ENCODE measurements at places on chromosomes 7 and 10. TPM values are rescaled to one million over a fixed set of nuclear protein-coding genes. Genes with fewer than 3 reads are reported as not detected.
A peak's percentile ranks its signal among the peaks of the same experiment; 100 is the strongest.

DNA sequence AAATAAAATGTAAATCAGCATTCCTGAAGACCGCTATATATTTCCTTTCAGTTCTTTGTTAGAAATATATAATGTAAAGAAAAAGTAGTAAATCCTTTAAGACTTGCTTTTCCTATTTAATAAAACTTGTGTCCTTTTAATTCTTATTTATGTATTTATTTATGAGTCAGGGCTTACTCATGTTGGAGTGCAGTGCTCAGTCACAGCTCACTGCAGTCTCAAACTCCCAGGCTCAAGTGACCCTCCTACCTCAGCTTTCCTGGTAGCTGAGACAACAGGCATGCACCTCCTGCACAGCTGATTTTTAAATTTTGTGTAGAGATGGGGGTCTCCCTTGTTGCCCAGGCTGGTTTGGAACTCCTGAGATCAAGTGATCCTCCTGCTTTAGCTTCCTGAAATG, 724.5 kb downstream of the ANKRD7 start:
- DNase-seq = no peak

- DNase-seq = no peak
Measured at GRCh38 chr7:133703547-133703946, 423.6 kb upstream of the LRGUK start.

DNA sequence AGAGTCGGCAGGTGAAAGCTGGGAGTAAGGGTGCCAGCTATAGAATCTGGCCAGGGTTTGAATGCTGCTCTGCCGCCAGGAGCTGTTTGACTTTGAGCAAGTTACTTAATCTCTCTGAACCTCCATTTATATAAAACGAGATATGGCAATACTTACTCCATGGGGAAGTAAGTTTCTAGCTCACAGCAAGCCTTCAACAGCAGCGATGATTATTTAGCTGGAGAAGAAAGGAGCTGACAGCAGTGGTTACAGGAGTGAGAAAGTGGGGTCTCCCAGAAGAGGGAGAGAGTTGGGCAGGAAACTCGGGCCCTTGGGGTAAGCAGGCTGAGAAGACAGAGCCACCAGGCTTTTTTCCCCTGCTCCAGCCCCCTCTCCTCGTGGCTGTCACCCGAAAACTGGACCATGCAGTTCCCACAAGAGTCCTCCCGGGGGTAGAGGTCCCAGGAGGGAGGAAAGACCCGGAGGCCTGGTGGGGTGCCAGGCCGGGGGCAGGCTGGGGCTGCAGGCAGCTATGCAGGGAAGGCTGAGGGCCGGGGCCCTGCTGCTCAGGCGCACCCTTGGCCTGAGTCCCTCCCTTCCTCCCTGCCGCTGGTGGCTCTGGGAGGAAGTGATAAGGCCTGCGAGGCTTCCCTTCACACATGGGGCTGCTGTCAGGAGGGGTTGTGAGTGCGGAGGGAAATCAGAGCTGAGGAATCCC, 3.5 kb downstream of the NOS3 start:
- DNase-seq = peak; percentile 18

CHAT gene
- not detected for total RNA-seq

DNA sequence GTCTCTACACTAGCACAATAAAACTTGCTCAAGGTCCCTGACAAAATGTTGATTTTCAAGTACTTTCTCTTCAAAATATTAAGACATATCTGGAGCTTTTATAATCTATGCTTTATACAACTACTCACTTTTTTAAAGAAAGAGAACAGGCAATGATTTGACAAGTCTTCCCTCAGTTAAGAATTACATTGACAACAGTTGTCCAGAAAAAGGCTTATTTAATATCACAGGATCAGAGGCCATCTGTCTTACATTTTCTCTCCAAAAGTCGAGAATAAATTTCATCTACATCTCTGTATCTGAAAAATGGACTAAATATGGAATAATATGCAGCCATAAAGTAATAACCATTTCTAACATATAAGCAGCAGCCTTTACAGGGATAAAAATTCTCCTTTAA, 8.2 kb upstream of the RNF148 start:
- no peak for DNase-seq

GRCh38 chr10:128360783-128361182, 234.6 kb upstream of the MKI67 start:
- DNase-seq = no peak

DNA sequence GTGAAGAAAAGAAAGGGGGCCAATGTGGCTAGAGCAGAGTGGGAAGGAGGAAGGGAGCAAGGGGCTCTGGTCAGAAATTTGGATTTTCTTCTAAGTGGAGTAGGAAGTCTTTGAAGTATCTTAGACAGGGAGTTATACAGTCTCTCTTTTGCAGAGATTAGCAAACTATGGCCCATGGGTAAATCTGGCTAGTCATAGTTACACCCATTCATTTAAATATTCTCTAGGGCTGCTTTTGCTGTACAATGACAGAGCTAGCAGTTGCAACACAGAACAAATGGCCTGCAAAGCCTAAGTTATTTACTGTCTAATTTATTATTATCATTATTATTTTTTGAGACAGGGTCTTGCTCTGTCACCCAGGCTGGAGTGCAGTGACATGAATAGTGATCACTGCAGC, 10.5 kb upstream of the LAMB4 start:
- DNase-seq = no peak

DNA sequence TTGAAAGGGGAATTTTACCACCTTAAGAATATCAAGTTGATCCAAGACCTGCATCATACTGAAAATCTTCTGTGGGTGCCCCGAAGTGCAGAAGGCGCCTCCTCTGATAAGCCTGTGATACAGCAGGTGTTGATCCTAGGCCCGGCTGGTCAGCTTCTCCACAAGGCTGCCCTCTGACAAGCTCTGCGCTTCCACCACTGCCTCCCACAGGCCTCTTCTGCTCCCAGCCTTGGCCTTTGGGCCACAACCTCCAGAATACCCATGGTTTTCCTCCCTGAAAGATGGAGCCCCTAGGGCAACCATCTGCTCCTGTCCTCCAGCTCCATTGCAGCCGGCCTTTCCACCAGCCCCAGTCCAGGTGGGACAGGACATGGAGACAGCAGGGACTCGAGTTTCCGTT, 5.6 kb upstream of the OGDHL start:
- peak; percentile 57 for DNase-seq

DNA sequence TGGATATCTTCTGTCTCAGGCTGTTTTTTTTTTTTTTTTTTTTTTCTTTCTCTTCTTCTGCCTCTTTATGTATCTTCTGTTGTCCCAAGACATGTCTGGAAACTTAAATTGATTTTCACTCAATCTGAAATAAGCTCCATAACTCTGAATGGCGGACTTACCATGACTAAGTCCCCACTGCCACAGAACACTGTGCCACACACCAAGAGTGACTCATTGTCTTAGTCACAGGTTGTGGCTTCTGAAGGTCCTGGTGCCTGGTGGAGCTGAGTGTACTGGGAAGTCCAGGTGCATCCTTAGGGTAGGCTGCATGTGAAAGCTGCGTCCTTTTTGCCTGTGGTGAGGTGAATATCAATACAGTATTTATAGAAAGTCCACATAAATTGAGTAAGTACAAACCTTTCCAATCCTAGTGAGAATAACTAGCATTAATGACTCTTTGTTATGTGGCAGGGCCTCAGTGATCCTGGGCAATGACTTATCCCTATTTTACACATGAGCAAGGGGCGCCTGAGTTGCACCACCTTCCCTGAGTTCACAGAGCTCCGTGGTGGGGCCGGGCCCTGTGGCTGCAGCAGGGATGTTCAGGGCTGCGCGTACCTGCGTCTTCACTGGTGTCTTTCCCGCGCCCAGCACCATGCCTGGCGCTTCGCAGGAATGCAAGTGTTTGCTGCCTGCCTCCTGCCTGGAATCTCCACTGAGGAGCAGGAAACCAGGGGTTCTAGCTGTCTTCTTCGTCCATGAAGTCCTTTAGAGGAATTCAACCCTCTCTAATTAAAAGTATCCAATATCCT, 4.3 kb downstream of the PFKP start:
- DNase-seq = no peak

DNA sequence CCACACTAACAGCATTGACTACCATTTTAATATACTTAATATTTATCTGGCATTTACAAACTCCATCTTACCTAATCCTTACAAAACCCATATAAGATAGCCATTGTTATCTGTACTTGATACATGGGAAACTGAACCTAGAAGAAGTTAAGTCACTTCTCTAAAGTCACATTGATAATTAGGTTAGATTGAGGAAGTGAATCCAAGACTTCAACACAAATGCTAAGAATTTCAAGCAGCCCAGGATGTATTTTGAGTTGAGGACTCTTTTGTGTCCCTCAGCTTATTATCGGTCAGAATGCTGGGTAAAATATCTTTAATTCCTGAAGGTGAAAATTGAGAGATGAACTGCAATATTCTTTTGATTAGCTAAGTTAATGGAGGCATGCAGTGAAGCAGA, 465.5 kb downstream of the PHTF2 start:
- no peak for DNase-seq

STAMBPL1 gene
- total RNA-seq = 11.5 TPM

DNA sequence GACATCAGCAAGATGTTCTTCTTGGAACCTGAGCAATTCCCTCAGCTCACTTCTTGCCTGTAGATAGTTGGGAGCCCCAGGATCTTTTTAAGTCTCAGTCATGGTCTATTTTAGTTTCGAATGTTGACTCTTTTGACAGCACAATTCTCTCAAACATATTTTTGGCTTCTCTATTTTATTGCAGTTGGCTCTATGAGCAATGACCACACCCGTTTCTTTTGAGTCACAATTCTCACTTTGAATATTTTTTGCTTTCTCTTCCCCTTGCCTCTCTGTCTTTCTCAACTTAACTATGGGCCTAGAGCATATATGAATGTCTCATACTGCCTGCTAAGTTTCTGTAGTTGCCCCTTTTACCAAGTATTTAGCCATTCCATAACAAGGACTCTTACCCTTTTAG, 222.8 kb downstream of the PTN start:
- DNase-seq = no peak

PIK3AP1 gene
- 2.3 TPM for total RNA-seq

DNA sequence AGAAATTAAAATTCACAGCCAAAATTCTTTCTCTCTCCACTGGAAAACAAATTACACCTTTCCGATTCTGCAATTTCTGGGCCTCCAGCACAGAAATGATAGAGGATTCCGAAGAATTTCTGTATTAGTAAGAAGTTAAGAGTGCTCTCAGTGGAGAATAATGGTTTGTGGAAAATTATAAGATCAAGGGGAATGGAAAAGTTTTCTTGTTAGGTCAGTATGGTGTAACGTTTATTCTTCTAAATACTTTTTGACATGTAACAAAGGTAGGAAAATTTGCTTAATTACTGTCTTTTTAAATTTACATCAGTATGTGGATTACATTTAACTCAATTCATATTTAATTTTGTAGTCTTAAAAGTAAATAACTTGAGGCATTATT, 288.3 kb upstream of the NFE2L3 start:
- no peak for DNase-seq

SLC13A1 gene
- not detected for total RNA-seq

- DNase-seq = no peak
Measured at GRCh38 chr7:39721919-39722597, 98.7 kb downstream of the RALA start.

- DNase-seq = no peak
Measured at GRCh38 chr10:1170867-1171180, 114.6 kb downstream of the WDR37 start.

DNA sequence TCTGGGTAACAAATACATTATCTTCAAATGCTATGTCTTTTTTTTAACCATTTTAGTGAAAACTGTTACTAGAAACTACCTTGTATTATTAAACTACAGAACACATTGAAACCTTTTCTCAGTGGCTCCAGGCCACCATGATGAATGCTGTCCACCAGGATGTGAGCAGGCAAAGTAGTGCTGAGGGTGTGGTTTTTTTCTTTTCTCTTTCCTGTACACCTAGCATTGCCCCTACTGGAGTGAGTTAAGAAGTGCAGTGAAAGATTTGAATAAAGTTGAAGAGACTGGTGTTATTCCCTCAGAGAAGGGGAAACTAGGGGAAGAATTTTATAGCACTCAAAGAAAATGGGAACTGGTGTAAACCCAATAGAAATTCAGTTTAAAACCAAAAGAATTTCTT, 120.0 kb upstream of the SAMD8 start:
- DNase-seq = peak; percentile 74

DNA sequence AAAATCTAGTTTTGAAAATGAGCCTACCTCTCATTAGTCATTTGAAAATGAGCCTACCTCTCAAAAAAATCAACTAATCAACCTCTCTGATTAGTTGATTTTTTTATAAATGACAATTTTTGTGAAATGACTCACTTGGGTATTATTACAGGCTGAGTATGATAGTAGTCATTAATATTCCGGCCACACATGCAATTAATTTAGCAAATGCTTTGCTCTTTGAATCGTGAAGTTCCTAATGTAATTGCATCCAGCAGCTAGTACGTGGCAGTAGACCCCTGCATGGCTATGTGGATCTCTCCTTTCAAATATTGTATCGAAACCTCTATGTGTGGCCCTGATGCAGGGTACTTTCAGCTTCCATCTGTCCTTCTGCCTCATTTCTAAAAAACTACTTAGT, 245.9 kb upstream of the PHYHIPL start:
- DNase-seq = no peak

GRCh38 chr7:41872966-41873365, 170.1 kb upstream of the INHBA start:
- no peak for DNase-seq

DNA sequence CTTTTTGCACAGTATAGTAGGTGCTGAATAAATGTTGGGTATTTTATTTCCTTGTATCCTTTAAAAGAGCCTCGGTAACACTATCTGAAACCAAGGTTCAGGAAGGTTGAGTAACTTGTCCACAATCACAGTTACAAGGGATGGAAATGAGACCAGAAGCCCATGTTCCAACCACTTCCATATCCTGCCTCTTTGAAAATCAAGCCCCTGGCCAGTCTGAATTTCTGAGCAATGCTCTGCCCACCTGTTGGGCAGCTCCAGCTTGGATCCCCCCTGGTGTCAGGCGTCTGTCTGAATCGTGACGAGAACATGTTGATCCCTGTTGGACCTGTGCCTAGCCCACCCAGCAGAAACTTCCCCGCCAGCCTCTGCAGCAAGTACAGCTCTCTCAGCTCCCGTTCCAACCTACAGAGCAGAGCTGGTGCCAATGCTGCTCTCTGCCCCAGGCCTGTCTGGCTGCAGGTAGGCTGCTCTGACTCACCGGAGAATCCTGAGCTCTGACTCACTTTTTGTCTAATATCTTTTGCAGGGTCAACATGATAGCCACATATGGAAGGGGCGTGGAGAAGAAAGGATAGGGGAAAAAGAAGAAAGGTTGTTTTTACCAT, 595.5 kb downstream of the INHBA start:
- DNase-seq = no peak

GRCh38 chr7:44995555-44996493, 4.2 kb upstream of the CCM2 start:
- no peak for DNase-seq

GRCh38 chr10:8130973-8131911, 76.8 kb downstream of the GATA3 start:
- DNase-seq = no peak

- no peak for DNase-seq
Measured at GRCh38 chr10:63008491-63008890, 124.6 kb upstream of the NRBF2 start.

TWIST1 gene
- total RNA-seq = 0.24 TPM

Data from GM23338 (cell line).